ENCODE measurements at places on chromosomes 5 and 9.

DNA sequence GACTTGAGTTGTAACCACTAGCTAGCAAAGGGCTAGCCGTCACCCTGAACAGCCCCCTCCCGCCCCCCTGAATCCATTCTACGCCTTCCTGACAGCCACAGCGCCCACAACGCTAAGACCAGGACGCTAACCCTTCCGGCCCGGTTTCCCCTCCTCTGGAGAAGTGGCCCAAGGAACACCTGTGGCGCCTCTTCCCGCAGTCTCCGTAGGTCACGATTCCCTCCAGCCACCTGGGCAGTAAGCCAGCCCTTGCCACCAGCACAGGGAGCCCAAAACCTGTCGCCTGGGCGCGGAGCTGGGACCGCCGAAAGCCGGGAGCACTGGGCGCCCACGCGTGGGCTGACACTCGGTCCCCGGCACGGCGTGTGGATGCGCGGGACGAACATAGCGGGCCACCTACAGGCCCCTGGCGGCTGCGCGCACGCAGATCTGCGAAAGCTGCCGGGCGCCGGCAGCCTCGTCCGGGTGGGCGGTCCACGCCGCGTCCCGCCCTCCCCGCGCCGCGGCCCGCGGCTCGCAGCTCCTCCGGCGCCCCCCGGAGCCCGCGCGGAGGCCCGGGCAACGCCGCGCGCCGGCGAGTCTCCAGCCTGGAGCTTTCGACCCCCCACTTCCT, 596 bp downstream of the IRF1 start:
- DNase-seq = peak; percentile 34

DNA sequence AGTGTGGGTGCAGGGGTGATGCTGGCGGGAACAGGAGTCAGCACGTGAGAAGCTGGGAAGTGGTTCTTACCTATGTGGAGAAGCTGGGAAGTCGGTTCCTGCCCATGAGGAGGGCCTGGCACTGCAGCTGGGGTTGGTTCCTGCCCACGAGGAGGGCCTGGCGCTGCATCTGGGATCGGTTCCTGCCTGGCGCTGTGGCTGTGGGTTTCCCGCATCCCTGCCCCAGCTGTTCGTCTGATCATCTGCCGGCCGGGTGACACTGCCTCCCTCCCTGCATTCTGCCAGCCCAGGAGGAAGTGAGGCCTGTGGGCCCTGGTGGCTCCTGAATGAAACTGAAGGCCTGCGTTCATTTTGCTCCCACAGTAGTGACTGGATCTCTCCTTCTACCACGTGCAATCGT, 5.1 kb downstream of the OBP2A start:
- no peak for DNase-seq

- no peak for DNase-seq
These were observed 48.5 kb downstream of the PRRC2B start for GRCh38 chr9:131442351-131442750.

- DNase-seq = no peak
These were observed 189.8 kb downstream of the DRD1 start for GRCh38 chr5:175254155-175254554.

GRCh38 chr9:101778332-101778731, 39.9 kb upstream of the GRIN3A start:
- DNase-seq = no peak

- no peak for DNase-seq
These were observed 68.5 kb downstream of the MCTP1 start for GRCh38 chr5:95216136-95216955.
